Dermis microvascular lymphatic vessel endothelial cell (primary cell): ENCODE measurements at places on chromosomes 11 and 22. TPM values are rescaled to one million over a fixed set of nuclear protein-coding genes. Genes with fewer than 3 reads are reported as not detected.
A peak's percentile ranks its signal among the peaks of the same experiment; 100 is the strongest.

GRCh38 chr11:11836676-11837231 lies 5.0 kb upstream of the USP47 start:
- DNase-seq = no peak

DNA sequence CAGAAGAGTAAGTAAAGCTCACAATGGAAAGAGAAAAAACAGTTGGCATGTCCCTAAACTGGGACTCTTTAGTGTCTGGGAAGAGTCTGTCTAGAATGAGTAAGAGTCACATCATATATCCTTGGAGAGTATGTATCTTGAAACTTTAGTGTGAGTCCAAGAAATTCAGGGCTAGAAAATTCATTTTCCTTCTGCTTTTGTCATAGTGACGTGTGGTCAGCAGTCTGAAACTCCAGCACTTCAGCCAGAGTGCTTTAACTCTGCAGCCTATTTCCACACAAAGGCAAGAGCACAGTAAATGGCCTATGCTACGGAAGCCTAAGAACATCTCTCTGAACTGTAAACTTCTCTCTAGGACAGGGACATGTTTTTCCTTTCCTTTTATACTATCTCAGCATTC lies 174.1 kb downstream of the FAM181B start:
- DNase-seq = no peak

- DNase-seq = no peak
These were observed 3.0 kb downstream of the LRFN4 start for GRCh38 chr11:66859686-66860448.

- DNase-seq = no peak
These were observed 12.0 kb downstream of the ATXN10 start for GRCh38 chr22:45683680-45684079.

DNA sequence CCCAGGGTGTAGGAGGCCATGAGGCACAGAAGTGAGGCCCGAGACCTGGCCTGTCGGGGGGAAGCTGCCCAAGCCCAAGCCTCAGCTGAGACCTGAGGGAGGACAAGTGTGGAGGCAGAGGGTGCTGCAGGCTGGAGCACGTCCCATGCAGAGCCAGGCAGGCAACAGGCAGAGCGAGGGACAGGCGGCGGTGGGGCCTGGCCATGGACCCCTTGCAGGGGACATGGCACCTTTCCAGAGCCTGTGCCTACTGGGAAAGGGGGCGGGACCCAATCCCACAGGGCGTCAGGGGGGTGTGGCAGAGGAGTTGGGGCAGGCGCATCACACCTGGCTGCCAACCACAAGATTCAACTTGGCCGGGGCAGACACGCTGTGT lies 4.3 kb downstream of the TNNI2 start:
- no peak for DNase-seq

DNA sequence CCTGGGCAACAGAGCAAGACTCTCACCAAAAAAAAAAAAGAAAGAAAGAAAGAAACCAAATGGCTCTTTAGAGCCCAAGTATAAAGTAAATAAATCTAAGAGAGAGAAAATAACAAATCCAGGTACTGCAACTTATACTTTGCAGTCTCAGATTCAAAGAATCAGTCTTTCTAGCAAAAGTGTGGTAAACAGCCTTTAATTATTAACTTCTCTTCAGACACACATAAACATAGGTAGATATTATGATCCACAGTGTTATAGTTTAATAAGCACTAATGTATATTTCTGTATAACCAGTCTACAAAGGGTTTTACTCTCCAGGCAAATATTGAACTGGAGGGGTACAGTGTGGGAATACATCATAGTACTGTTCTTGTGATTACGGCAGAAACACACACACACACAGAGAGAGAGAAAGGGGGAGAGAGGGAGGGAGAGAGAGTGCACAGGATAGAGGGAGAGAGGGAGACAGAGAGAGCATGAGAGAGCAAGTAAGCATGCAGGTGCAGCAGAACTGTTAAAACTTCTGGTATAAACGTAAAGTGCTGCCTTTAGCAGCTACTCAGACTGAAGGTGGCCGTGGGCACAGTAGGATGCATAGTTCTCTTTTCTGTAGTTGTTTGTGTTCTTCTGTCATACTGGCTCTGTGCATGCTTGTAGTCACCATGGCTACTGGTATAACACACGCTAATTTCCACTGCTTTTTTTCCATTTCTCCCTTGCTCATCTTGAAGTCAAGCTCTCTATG lies 32.3 kb downstream of the MTMR2 start:
- peak; percentile 63 for DNase-seq

DNA sequence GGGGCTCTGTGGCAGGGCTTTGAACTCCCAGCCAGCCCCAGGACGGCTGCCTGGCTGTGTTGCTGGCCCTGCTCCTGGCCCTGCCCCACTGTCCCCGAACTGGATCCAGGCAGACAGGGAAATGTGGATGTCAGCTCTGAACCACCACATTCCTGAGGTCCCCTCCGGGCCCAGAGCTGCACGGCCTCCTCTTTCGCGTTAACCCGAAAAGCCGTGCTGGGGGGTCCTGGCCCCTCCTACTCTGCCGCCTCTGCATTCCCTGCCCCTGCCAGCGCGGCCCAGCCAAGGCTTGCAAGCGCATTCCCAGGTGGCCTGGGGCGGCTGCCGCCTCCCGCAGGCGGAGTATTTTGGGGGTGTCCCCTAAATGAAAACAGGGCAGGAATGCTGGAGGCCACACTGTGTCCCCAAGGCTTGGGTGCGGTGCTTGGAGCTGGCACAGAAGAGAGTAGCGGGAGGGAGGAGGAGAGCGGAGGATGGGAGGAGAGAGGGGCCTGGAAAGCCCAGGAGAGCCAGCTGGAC lies 5.4 kb downstream of the LINC01488 start:
- no peak for DNase-seq

DNA sequence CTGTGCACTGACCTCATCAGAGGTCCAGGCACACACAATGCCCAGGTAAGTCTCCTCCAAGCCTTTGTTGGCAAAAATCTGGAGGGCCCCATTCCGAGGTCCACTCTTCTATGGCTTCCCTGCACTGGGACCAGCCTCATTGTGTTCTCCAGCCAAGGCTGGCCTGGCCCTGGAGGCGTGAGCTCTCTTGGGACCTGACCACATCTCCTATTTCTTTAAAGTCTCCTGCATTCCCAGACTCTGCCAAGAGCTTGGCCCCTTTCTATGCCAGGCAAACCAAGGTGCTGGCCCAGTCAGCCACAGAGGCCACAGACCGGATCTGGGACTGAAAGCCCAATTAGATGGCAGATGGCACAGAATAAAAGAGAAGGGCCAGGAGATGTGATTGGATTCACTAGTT lies 55.1 kb downstream of the C11orf58 start:
- DNase-seq = no peak

GRCh38 chr22:49326558-49326957 lies 501.1 kb downstream of the BRD1 start:
- no peak for DNase-seq

PDGFD gene
- total RNA-seq = 25.0 and 77.1 TPM in 2 replicates

CHST1 gene
- 5.4 TPM in 2 replicates for total RNA-seq
